ENCODE measurements at places on chromosomes 3 and 15.

DNA sequence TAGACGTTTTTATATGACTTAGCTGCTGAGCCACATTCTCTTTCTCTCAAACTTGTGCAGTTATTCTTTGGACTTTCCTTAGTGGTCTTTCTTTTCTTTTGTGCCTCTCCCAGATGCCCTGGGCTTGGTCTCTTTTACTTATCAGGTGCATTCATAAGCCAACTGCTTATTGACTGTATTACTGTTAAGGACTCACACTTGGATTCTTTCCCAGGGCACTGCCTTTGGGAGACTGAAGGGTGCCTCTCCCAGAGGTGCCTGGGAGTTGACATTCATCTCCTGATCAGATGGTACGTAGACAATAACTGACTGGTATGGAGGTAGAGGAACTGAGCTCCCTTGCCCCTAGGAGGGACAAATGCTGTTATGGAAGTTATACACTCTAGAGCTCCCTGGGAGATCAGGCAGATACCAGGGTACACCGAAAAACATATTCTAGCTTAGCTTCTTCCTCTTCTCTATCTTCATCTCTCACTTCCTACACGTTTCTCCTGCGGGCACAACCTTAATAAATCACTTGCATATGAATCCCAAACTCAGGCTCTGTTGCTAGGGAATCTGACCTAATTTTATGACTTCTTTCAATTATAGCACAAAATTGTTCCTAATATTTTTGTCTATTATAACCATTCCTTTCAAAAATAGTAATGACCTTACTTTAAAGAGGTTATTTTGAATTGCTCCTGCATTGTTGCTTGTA lies 24.7 kb downstream of the PARP15 start:
- DNase-seq: no peak

GRCh38 chr3:172586436-172586835 lies 63.2 kb upstream of the TNFSF10 start:
- DNase-seq: no peak

DNA sequence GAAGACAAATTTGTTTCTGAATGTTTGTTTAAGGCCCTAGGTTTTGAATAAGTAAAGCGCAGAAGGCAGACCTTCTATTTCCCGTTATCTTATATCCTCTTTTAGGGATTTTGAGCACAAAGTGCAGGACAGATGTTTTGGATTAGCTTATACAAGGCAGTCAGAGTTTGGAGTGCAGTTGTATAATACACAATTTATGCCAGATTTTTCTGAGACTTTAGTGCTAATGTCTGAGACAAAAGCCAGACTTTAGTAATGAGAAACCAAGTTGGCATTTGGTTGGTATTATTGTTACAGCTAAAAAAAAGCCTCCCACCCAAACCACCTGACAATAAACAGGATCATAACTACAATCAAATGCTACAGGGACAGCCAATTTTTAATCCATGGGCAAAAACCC lies 309.9 kb upstream of the SATB1 start:
- DNase-seq: no peak

DNA sequence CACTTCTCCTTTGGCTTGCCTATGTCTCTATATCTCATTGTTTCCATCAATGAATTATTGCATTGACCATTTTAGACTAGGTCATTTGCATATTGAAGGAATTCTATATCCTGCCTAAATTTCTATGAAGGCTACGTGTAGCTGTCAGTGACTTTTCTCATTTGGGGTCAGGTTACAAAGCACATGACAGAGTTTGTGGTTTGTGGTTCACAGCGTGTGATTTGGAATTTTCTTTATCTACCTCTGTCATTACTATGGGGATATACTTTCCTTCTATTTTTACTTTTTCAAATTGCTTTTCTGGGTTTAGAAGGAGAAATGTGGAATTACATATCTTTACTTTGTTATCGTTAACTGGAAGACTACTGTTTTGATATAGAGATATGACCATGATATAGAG lies 317.3 kb upstream of the CFAP20DC start:
- DNase-seq: no peak

- no peak for DNase-seq
Observed at GRCh38 chr3:167843481-167843880, 108.0 kb downstream of the SERPINI1 start.

GRCh38 chr3:66938338-66938963 lies 59.7 kb upstream of the KBTBD8 start:
- DNase-seq: peak; percentile 75

DNA sequence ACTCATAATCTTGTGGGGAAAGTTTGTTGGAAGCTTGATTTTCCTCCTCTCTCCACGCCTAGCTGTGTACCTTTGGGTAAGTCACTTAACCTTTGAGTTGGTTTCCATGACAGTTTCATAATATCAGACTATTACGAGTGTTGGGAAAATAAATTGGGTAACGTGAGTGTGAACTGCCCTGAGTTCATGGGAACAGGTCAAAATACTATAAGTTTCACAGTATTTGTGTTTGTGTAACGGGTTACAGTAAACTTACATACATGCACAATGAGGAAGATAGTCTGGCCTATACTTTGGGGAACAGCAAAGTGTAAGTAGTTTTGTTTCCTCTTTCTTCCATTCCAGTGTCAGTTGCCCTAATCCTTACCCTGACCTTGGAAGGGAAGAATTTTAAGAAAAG lies 509.9 kb downstream of the MECOM start:
- no peak for DNase-seq

GRCh38 chr3:8550611-8551010 lies 49.0 kb downstream of the LMCD1 start:
- no peak for DNase-seq

DNA sequence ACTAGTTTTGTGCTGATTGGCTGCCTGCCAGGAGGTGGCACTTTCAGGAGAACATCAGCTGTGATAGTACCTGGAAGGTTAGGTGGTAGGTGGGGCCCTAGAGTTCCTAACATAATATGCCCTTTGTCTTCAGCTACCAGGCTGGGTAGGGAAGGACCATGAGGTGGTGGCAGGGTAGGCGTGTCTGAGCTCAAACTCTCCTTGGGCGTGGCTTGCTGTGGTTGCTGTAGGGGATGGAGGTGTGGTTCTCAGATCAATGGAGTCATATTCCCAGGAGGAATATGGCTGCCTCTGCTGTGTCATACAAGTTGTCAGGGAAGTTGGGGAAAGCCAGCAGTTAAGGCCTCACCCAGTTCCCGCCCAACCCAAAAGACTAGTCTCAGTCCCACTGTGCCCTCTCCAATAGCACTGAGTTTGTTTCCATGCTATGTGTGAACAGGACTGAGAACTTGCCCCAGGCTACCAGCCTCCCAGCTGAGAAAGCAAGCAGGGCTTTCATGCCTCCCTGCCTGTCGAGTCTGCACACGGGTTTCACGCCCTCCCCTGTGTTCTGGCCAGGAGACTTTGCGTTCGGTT lies 107.7 kb downstream of the CHCHD4 start:
- DNase-seq: peak; percentile 81

DNA sequence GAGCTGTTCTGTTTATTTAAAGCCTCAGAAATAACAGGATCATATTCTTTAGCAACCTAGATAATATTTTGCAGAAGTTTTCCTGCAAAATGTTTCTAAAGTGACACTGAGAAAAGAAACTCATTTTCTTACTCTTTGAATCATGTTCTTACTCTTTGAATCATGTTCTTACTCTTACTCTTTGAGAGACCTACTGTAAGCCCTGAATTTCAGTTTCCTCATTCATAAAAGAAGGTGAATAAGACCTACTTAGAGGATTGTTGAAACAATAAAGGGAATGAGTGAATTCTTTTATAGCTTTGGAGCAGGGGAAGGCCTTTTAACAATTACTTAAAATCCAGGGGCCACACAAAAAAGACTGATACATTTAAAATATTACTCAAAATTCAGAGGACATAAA lies 221.7 kb upstream of the CMC1 start:
- no peak for DNase-seq
